ENCODE measurements at places on chromosomes 12 and 14. TPM values are rescaled to one million over a fixed set of nuclear protein-coding genes. Genes with fewer than 3 reads are reported as not detected.

The NDRG2 gene
- total RNA-seq: 6.2 TPM

DNA sequence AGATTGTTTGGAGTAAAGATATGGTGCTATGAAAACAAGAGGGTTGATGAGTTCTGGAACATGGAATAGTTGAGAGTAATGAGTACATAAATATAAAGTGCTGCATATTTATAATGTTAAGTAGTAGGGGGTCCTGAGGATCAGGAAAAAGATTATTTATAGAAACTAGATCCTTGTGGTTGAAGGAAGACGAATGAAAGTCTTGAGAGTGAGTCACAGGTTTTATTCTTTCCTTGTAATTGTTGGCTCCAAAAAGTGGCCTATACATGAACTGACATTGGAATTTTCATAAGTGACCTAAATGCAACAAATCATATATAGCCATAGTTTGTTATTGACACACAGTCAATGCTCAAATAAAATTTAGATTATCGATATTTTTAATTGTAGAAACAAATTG is 440.4 kb upstream of the PRICKLE1 start:
- no peak for DNase-seq

The KCNH5 gene
- total RNA-seq: not detected

The EPYC gene
- total RNA-seq: not detected

- no peak for DNase-seq
Observed at GRCh38 chr14:53355581-53356112, 202.5 kb upstream of the DDHD1 start.

DNA sequence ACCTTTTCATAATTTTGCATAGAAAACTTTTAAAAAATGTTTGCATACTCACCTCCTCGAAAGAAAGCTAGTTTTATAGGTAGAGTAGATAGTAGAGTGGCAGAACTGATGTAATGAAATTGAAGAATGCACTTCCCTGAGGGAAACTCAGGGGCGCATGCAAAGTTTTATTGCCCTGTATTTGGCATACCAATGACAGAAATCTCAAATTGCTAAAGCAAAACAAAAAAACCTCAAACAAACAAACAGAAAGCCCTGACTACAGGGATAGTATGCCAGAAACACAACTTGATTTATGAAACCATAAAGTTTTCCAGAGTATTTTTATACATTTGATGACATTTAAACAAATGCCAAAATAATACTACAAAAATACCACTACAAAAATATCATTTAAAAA is 1.8 kb downstream of the RASSF9 start:
- DNase-seq: no peak

DNA sequence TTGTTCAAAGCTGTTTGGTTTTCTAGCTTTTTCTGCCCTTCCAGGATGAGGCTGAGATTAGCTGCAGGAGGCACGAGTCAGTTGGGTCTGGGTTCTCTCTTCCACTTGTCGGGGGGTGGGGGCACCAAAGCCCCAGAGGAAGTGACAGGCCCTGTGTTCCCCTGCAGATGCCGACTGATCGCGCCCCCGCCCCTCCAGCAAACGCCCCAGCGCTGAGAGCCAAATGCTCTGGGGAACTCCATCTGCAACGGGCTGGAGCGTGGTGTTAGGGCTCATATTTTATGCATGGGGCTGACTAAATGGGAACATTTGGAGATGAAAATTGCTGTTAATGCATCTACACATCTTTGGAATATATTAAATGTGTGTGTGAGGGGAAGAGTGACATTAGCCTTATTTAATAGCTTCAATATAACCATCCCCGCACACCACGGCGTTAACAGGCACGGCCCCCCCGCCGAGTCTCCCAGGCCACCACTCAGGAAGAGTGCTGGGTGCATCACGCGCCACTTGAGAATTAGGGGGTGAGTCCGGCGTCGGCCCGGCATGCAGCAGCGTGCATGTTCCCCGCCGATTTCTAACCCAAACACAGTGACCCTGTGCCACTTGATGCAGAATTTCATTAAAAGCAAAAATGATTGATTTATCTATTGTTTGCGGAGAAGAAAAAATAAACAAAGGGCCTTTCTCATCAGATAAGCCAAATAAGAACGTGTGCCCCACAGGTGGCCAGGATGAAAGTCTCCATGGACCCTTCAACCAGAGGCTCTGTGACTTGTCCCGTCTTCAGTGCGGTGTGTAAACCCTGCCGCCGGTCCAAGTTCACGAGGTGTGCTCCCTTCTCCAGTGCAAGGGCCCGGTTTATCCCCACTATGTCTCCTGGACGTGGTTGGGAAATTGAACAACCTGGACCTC is 165.0 kb upstream of the RTL1 start:
- no peak for DNase-seq

DNA sequence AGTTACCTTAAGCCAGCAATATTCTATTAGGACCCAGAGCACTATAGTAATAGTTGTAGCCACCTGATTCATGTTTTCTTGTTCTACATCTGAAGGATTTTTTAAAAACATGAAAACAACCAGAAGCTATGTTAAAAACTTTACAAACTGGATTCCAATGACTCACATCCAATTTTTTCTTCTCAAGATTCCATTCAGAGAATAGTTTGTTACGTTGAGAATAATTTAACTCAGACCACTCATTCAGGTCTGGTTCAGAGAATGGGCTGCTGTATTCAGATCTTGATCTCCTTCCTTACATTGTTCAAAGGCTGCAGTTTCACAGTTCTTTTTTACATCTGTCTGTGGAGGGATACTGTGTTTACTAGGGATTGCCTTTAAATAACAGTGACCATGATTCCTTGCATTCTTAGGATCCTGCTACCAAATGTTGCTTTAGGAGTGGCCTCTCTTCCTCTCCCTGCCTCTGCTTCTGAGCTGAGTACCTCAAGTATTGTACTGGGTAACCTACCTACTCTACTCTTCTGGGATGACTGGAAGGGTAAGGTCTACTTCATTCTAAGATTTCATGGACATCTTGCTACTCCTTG is 448.0 kb upstream of the FBXO33 start:
- DNase-seq: no peak

- DNase-seq: no peak
Observed at GRCh38 chr14:94331462-94331861, 8.3 kb upstream of the SERPINA6 start.

GRCh38 chr12:95960241-95960640 is 17.1 kb downstream of the AMDHD1 start:
- no peak for DNase-seq

The FITM1 gene
- total RNA-seq: 2.1 TPM

DNA sequence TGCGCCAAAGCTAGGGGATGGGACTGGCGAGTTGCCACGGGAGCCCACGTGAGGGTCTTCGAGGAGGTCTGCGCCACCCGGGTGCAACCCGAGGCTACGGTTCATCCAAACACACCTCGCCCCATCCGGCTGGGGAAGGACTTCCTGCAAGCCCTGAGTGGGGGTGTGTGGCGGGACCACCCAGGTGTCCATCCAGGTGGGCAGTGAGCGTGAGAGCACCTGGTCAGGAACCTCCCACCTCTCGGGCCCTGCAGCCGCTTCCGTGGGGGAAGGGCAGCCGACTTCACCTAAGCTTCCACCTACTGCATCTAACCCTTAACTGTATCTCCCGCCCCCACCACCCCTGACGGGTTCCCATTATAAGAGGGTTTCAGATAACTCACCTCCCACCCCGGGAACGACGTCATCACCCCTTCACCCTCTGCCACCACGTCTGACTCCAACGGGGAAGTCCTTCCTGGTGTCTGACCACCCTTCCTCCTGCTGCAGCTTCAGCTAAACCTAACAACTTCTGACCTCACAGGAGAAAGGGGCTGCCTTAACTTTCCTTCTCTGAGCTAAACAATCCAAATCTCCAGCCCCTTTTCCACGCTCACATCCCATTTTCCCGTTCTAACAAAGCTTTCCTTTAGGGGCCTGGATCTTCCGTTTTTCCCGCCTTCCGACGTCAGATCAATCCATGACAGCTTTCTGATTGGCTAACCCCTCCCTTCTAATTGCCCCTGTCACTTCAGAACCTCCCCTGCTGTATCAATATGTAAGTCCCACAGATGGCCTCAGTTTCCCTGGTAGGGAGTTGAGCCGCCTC is 27.4 kb upstream of the SMUG1 start:
- peak; percentile 72 for DNase-seq

The VDR gene
- 14.5 TPM for total RNA-seq

DNA sequence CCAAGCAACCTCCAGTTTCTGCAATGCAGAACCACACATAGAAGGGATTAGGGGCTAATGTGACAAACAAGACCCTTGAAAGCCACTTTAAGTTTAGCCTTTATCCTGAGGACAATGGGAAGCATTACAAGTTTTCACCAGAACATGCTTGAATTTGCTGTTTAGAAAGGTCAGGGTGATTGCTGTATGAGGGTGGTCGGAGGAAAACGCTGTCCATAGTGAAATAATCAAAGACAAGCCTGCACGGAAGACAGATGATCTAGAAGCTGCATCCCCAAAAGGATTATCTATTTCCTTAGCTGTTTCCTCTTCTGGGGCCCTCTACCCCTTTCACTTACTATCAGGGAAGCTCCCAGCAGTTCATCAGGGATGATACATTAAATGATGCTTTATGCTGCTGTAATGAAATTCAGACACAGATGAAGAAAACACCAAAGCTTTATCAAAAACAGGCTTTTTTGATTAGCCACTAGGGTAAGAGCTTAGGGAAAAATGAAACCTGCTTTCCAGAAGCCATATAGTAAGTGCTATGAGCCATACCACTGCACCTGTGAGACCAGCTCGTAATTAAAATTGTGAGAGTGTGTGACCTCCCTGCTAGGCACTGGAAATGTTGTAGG is 6.5 kb downstream of the HAL start:
- DNase-seq: no peak

The TSHR gene
- total RNA-seq: not detected

DNA sequence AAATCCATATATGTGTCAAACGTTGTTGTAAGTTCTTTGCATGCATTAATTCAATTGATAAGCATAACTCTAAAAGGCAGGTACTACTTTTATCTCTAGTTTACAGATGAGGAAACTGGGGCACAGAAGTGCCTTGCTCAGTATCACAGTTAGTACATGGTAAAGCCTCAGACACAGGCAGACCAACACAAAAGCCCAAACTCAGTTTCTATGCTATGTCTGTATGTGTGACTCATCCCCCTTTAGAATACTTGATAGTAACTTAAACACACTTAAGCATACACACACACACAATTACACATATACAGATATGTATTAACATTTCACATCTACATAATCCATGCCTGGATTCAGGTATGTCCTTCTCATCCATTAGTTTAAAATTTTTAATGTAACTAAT is 88.0 kb downstream of the EPS8 start:
- no peak for DNase-seq

DNA sequence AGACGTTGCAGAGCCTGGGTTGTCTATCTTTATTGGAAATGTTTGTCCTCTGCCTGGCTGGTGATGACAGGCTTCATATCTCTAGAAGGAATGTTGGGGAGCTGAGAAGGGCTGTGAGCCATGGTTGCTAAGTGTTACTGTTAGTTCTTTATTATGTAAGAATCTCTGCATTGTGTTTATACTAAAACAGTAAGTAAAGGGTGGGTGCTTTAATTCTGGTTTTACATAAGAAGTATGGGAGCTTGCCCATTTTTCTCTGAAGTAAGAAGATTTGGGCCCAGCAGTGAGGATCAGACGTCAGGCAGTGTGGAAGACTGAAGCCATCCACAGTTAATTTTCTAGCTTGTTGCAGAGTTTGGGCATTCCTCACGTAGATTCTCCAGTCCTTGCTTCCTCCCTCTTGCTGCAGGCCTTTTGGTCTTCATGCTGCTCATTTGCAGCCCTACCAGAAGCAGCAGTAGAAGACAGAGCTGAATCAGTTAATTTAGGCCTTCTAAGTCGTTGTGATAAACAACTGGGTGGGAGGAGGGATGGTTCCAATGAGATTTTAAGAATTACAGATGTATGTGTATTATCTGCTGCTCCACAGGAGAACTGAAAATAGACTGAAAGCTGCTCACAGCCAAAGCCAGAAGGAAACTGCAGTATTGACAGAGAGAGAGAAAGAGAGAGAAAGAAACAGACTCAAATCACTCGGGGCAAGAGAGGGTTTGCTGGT is 21.4 kb downstream of the WNT5B start:
- no peak for DNase-seq

The TPH2 gene
- not detected for total RNA-seq

- no peak for DNase-seq
Observed at GRCh38 chr14:35351897-35352273, 52.7 kb downstream of the NFKBIA start.

GRCh38 chr12:38911611-38912010 is 6.2 kb upstream of the CPNE8 start:
- no peak for DNase-seq

- DNase-seq: no peak
Observed at GRCh38 chr12:12088761-12089160, 18.0 kb downstream of the BCL2L14 start.

DNA sequence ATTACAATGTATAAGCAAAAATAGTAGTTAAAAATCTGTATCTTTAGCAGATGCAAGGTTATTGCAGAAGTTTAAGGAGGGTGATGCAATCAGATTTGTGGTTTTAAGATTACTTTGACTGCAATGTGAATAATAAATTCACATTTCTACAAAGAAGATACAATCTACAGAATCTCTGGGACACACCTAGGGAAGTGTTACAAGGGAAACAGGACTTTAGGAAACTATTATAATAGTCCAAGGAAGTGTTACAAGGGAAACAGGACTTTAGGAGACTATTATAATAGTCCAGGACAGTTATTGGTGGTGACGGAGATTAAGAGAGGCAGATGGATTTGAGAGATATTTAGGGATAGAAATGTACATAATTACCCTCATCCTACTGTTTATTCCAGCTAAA is 154.4 kb upstream of the GARIN6 start:
- DNase-seq: no peak

DNA sequence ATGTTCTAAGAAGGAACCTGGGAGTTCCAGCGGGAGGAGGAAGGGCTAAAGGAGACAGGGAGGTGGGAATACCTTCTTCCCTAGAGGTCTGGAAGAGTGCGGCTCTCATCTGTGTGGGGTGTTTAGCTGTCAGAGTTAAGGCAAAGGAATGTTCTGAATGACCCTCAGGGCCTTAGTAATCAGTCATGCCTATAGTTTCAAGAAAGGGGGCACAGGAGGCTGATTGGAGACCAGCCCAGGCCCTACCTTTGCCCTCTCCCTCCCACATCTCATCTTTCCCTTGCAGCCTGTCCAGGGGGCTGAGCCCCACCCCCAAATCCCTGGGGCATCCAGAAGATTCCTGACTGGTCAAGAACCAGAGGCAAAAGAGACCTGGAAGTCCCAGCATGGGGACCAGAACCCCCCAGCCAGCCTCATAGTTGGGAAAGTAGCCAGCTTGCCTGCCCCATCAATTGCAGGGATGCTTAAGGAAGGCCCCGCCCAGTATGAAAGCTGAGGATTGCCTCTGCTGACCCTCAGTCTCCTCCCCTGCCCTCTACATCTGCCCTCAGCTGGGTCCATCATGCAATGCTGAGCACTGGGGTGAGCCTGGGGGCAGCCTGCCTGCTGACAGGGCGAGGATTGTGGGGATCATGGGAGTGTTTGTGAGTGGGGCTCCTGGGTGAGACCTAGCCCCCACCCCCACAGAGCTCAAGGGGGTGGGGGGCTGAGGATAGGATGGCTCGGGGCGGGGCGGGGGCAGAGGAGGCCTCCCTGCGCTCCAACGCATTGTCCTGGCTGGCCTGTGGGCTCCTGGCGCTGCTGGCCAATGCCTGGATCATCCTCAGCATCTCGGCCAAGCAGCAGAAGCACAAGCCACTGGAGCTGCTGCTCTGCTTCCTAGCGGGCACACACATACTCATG is 1.8 kb downstream of the GPR162 start:
- no peak for DNase-seq

- peak; percentile 68 for DNase-seq
Observed at GRCh38 chr14:105529569-105530284, 3.3 kb downstream of the TMEM121 start.

GRCh38 chr12:106863189-106863588 is 88.7 kb downstream of the RIC8B start:
- no peak for DNase-seq

GRCh38 chr12:4604684-4605193 is 42.7 kb downstream of the DYRK4 start:
- peak; percentile 89 for DNase-seq
